ENCODE measurements at places on chromosomes 7 and 10.
A peak's percentile ranks its signal among the peaks of the same experiment; 100 is the strongest.

DNA sequence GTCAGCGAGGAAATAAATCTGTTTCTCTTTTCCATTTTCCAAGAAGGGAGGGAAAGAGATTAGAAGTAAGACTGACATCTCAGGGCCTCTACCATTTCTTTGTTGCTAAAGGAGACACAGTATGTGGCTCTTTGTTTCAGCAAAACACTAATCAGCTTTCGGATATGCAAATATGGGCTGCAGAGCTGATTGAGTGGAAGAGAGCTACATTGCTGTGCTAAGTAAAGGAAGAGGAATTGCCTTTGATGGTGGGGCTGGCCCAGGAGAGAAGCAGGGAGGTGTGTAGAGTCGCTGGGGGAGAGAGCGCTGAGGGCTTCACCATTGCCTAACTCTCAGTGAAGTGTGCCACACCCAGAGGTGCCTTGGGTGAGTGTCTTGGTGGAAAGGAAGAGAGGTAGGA is 284.8 kb downstream of the SDK1 start:
- no peak for DNase-seq

GRCh38 chr10:69089638-69090599 is 2.0 kb downstream of the SRGN start:
- DNase-seq, result peak; percentile 93

DNA sequence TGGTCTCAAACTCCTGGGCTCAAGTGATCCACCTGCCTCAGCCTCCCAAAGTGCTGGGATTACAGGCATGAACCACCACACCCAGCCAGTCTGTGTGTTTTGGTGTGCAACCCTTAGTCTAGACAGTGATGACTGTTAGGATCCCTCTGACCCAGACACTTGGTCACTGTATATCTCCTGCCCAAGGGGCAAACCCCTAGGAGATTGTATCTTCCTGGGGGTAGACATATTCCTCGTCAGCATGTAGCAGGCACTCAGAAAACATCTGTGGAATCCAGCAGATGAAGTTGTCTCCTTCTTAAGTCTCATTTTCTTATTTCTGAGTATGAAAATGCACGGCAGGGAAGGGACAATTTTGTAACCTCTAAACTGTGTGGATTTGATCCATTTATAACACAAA is 292.5 kb downstream of the GFRA1 start:
- DNase-seq, result no peak

DNA sequence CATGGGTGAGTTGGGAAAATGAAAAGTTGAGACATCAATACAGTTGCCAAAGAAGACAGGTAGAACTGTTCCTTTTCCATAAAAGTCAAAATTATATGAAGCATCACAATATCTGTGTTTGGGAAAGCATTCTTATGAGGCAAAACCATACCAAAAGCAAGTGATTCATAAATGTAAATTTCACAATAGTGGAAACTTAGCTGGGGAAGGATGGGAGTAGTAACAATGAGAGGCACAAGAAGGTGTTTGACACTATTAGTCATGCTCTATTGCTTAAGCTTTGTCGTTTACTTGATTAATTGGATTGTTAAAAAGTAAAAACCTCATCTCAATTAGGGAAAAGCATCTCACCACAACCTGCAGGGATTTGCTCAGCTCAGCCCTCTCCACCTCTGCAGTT is 240.2 kb downstream of the C7orf25 start:
- no peak for DNase-seq

- DNase-seq, result no peak
These were observed 78.5 kb downstream of the GRID1 start for GRCh38 chr10:86287966-86288579.

- DNase-seq, result no peak
These were observed 136.3 kb downstream of the DOCK1 start for GRCh38 chr10:127041552-127041951.

- DNase-seq, result no peak
These were observed 120.2 kb downstream of the STRA8 start for GRCh38 chr7:135353832-135354231.

GRCh38 chr10:126479280-126479895 is 91.1 kb upstream of the ADAM12 start:
- no peak for DNase-seq

- no peak for DNase-seq
These were observed at the start of gene NMT2 for GRCh38 chr10:15168291-15168785. Gene NMT2, minus strand, starts transcription at chr10:15168693. Its CDS starts 81 bp downstream, at chr10:15168612.
